ENCODE measurements at places on chromosomes 12 and 14.

DNA sequence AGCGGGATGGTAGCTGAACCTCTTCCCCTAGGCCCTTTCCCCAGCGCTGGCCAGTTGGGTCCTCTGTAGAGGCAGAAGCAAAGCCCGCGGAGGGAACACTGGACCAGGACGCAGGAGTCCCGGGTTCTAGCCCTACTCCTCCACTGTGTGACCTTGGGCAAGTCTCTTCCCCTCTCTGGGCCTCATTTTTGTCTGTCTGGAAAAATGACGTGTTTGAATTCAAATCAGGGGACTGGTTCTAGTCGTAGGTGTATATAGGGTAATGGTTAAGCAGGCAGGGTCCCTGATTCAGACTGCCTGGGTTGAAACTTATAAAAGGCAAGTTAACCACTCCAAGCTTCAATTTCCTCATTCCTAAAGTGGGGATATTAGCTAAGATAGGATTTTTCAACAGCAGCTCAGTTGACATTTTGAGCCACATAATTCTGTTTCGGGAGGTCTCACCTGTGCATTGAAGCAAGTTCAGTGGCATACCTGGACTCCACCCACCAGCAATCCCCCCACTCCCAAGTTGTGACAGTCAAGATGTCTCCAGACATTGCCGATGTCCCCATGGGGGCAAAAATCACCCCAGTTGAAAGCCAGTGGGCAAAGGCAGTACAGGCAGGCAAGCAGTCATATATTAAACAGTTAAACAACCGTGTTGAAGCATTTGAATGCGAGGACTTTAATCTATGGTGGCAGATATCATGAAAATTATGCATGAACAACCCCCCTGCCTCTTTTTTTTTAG is 899 bp downstream of the TPCN1 start:
- DNase-seq = no peak

GRCh38 chr12:20000229-20000849 is 368.0 kb upstream of the PDE3A start:
- no peak for DNase-seq

DNA sequence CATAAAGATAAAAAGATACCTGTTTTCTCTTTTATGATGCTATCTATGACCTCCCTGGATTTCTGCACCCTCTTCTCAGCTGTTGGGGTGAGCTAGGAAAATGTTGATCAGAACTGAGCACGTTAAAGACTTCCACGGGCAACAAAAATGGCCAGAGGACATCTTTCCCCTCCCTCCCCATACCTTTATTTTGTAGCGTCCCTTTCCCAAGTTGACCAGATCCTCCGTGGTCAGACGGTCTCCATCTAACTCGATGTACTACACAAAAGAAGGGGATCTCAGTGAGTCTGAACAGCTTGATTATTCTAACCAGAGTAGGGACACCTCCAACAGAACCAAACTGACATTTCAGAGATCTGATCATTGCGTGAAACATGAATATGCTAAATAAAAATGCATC is 2.2 kb downstream of the HAL start:
- no peak for DNase-seq

GRCh38 chr14:78904094-78904493 is 733.9 kb downstream of the NRXN3 start:
- no peak for DNase-seq

GRCh38 chr12:131213896-131214442 is 260.3 kb downstream of the ADGRD1 start:
- DNase-seq = no peak

DNA sequence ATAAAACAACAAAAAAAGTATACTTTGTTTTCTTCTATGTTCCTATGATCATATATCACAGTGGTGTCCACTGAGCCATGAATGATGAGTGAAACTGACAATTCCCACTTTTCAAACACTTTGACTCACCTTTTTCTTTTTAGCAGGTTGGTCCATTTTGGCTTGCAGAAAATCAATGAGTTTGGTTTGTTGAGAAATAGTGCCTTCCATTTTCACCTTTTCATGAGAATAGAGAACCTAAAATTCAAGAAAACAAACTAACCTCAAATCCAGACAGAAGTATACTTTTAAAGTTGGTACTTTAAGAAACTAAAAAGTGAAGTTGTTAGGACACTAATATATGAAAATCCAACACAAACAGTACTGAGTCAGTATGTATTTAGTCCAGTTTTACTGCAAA is 52.4 kb downstream of the PRKAB1 start:
- DNase-seq = no peak

DNA sequence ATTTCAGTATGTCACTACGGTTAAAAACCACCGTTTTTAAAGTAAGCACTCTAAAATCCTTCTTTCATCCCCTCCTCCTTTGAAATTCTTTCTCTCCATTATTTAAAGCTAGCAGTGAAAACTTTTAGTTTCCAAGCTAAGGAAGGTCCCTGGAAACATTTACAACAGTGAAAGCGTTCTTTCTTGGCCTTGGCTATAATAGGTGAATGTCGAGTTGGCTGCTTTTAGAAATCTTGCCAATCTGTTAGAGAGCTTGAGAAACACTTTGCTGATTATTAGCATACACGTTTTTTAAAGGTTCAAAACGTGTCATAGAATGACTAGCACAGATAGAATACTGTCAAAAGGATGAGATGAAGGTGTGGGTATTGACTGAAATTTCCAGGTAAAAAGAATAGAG is 83.4 kb downstream of the PPP2R5E start:
- no peak for DNase-seq

- DNase-seq = no peak
These were observed 1.9 kb downstream of the APEX1 start for GRCh38 chr14:20456971-20457370.
